ENCODE measurements at places on chromosomes 13 and 19.

DNA sequence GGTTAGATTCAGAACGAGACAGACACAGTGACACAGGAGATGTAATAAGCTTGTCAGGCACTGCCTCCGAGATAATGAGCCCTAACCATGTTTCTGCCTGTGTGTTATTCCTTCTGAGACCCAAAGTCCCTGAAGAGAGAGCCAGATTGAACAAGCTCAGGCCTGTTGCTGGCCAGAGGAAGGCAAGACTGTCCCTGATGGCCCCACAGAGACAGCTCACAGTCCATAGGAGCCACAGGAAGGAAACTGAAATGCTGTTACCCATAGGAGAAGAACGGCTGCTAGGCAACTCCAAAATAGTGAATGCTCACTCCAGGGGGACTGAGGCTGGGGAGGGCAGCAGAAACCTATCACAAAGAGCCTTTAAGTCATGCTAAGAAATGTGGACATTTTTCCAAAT is 31.8 kb upstream of the RFXAP start:
- no peak for DNase-seq

DNA sequence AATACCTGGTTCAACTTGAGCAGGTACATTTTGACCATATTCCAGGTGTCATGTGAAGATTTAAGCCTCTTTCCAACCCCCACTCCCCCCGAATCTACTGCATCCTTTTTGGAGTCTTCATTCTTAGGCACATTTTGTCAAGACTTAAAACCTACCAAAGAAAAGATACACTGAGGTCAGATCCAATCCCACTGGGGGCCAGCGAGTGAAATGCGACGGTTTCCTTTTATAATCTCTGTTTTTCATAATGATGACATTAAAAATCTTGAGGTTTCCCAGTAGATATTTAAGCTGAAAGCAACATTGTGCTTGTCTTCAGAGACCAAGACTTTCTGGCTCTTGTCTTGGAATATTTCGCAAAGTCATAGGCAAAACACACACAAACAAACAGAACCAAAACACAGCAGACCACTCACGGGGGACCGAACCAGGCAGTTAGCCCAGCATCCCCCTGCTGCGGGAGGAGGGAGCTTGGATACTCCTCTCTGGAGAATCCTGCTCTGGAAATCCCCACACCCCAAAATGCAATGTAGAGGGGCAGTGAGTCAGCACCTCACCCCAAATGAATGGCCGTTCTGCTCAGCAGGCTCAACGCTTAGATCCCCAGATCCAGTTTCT is 506 bp upstream of the GAS6 start:
- DNase-seq, result no peak

- DNase-seq, result no peak
Measured at GRCh38 chr13:92097337-92097903, 699.0 kb downstream of the GPC5 start.

- DNase-seq, result no peak
Measured at GRCh38 chr13:65865206-65865605, 1364.9 kb downstream of the PCDH9 start.

DNA sequence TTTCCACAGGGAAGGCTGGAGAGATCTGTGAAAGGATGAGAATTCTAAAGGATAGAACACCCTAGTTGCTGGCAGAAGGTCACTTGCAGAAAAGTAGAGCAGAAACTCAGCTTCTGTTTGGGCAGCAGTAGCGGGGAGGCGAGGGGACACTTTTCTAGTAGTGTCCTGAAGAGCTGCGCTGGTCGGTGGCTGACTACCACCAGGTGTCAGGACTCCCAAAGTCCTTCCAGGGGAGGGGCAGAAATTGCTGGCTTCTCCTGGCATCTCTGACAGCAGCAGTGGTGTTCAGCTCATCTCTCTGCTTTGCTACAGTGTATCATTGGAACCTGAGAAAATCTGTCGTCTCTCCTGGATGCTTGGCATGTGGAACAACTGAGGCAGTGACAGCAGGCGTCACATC is 120.9 kb downstream of the ZDHHC20 start:
- DNase-seq, result no peak

- DNase-seq, result no peak
Measured at GRCh38 chr19:11106477-11106876, 17.2 kb downstream of the LDLR start.

GRCh38 chr19:21680026-21680425 is 87.4 kb downstream of the ZNF100 start:
- DNase-seq, result no peak

- DNase-seq, result no peak
Measured at GRCh38 chr13:26074706-26075105, 22.9 kb upstream of the SHISA2 start.

- DNase-seq, result no peak
Measured at GRCh38 chr19:34432797-34433196, 4.6 kb downstream of the UBA2 start.

DNA sequence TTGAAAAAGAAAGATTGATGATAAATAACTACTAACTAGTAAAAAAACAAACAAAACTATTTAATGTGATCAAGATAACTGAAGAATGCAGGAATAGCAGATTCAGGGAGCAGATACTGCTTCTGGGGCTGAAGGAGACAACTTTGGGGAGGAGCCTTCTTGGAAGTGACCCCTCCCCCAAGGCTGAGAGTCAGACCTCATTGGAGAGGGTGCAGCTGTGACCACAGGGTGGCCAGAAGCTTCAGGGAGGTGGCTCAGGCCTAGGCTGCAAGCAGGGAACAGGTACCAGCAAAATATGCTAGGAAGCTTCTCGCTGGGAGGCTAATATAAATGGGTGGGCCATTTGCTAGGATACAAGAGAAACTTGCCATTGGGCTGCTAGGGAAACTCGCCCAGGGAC is 149.9 kb downstream of the MYO16 start:
- DNase-seq, result no peak

DNA sequence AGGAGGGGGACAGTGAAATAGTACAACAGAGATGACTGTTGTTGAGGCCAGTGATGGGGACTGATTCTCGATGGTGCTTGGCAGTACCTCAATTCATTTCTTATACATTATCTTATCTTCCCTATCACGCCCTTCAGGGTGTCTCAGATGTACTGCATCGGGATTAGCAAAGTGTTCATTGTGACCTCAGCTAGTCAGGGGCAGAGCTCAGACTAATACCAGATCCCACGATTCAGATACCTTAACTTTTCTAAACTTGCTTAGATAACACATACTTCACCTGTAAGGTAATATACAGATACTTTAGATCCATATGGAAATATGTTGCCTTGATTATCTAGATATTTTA is 720.6 kb downstream of the EFNB2 start:
- DNase-seq, result no peak

- no peak for DNase-seq
Measured at GRCh38 chr13:82323101-82323500, 1559.2 kb downstream of the SLITRK1 start.

GRCh38 chr19:30158893-30159245 is 213.3 kb upstream of the ZNF536 start:
- DNase-seq, result no peak

DNA sequence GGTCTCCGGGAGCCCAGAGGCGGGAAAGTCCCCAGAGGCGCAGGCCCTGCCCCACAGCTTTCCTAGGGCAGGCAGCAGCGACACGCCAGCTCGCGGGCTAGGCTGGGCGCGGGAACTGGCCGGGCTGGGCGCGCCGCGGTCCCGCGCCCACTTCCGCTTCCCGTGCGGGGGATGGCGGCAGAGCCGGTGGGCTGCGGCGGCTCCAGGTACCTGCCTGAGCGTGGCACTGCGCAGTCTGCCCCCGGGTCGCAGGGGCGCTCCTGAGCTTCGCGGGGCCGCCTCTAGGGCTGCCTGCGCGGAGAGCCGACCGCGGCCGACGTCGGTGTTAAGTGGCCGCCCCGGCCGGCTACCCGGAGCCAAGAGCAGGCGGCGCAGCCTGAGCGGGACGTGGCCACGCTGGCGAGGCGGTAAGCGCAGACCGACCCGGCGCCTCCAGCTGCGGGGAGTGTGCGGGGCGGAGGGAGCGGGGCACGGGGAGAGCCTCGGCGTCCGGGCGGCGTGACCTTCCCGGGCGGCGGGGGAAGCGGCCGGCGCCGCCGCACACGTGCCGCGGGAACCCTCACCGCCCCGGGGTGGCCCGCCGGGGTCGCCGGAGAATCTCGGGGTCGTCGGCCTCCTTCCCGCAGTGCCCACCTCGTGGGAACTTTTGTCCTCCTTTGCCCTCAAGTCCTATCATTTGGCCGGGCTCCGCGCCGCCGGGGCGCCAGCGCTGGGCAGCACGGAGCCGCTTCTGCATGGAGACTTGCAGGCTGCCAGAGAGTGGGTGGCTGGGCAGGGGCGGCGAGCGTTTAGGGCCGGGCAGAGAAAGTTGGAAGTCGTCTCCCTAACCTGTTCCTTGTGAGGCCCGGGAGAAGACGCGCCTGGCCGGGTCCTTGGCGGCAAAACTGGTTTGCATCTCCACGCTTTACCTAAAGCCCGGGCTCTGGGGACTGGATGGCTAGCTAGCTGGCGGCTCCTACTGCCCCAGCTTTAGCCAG is 31.4 kb upstream of the MPHOSPH8 start:
- peak; percentile 70 for DNase-seq

DNA sequence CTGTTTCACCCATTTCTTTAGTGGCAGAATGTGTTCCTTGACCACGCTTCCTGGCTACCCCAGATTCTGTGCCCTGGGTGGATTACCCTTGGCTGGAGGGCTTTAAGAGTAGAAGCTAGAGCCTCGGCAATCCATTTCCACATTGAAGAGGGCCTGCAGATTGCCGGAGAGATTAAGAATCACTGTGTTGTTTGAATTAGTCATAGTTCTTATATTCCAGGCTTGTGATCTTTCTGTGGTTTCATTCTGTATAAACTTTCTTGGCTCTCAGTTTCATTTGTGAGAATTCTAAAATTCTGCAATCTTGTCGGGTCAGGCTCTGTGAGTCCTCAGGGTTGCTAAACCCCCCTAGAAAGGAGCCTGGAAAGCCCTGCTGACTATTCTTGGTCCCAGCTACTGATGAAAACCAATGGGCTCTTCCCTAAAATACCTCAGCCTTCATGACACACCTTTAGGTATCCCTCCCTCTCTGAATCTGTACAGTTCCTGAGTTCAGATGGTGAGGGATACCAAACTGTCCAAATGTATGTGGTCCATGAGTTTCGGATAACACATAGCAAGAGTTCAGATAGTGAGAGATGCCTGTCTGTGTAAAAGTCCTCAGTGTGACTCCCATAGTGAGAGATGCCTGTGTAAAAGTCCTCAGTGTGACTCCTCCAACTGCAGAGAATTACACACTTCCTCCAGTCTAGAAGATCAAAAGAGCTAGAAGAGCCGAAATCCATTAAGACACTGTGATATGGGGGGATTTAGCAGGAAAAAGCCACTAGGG is 4.3 kb downstream of the PHF11 start:
- no peak for DNase-seq

GRCh38 chr13:108437496-108437895 is 168.0 kb downstream of the TNFSF13B start:
- DNase-seq, result no peak

GRCh38 chr13:45191874-45192273 is 9.0 kb downstream of the KCTD4 start:
- DNase-seq, result no peak

GRCh38 chr13:109933476-109933875 is 147.1 kb upstream of the IRS2 start:
- DNase-seq, result no peak

DNA sequence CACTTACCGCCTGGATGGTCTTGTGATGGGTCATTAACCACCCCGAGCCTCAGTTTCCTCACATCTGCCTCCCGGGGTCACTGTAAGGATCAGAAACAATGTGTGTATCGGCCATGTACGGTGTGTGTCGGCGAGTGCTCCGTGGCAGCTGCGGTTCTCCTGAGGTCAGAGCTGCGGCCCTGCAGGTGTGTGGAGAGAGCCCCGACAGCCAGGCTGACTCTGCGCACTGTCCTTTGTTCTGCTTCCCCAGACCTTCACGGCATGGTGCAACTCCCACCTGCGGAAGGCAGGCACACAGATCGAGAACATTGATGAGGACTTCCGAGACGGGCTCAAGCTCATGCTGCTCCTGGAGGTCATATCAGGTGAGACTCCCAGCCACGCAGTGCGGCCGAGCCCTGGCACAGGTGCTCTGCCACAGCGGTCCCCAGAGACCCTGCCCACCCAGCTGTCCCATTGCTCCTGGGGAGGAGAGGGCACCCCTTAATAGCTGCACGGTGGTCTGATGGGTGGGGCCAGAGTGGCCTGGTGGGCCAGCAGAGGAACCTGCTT is 43.8 kb downstream of the CAPN12 start:
- no peak for DNase-seq

- no peak for DNase-seq
Measured at GRCh38 chr19:10898633-10899032, 27.3 kb downstream of the CARM1 start.

GRCh38 chr13:98918771-98919170 is 59.1 kb downstream of the DOCK9 start:
- DNase-seq, result no peak

DNA sequence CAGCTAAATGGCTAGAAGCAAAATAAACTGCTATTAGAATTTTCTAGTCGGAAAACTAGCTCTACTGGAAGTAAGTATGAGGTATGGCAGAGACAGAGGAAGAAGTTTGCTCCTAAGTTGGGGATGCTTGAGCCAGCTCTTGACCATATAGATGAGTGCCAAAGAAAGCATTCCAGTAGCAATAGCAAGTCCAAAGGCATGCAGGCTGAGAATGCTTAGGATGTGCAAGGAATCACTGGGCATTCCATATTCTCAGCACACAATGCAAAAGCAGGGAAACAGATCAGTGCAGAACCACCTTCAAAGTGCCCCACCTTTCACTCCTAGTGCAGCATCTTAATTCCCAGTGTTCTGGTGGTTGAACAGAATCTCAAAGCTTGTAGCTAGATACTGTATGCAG is 32.9 kb downstream of the SERTM1 start:
- no peak for DNase-seq

- no peak for DNase-seq
Measured at GRCh38 chr19:10546817-10547216, 3.1 kb downstream of the ATG4D start.

GRCh38 chr19:49458567-49458903 is 5.5 kb downstream of the ALDH16A1 start:
- DNase-seq, result no peak

GRCh38 chr13:110297766-110298504 is 9.0 kb downstream of the COL4A1 start:
- no peak for DNase-seq

DNA sequence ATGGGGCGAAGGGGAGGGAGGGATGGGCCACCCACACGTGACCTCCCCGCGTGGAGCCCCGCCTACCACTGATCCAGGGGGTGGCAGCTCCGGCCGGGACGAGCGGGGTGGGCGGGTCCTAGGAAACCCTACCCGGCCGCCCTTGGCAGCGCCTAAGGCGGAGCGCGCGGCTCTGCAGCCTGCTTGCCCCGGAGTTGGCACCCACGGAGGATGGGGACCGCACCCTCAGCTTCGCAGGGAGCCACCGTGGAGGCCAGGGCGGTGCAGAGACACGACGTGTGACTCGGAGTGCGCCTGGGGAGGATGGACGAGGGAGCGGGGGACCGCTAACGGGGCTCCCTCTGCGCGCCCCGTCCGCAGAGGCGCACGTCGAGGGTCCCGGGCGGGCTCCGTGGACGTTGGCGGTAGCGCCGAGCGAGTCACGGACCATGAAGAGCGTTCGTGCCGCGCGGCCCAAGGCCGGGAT is at the start of gene RGS9BP:
Gene RGS9BP (plus strand): TSS at position 129 of the 466 bp plus-strand sequence. CDS start 416 bp downstream, outside the sequence.
- peak; percentile 77 for DNase-seq

DNA sequence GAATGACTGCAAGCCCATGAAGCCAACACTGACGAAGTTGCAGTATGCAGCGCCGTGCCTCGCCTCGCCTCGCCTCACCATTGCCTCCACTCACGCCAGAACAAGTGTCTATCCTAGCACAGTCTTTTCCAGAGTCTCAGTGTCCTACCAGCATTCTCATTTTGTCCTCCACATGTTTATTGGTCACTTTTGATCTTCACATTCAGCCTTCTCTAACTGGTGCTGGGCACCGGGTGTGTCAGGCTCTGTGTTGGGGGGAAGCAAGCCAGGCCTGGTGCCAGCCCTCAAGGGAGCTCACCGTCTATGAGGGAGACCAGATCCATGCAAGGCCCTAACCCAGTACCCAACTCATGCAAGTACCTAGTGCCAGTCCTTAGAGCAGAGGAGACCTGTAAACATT is 69.7 kb upstream of the GPR183 start:
- DNase-seq, result peak; percentile 19
